Chondrocyte (in vitro differentiated cells): ENCODE measurements at places on chromosomes 1 and 21. TPM values are rescaled to one million over a fixed set of nuclear protein-coding genes. Genes with fewer than 3 reads are reported as not detected.
A peak's percentile ranks its signal among the peaks of the same experiment; 100 is the strongest.

Gene TEDDM1
- not detected in 3 replicates for total RNA-seq

Gene CA14
- total RNA-seq = not detected in 3 replicates

Gene TNFRSF8
- not detected in 3 replicates for total RNA-seq

Gene EPHA10
- total RNA-seq = 0.37 TPM in 1 of 3 replicates, not detected in the others

DNA sequence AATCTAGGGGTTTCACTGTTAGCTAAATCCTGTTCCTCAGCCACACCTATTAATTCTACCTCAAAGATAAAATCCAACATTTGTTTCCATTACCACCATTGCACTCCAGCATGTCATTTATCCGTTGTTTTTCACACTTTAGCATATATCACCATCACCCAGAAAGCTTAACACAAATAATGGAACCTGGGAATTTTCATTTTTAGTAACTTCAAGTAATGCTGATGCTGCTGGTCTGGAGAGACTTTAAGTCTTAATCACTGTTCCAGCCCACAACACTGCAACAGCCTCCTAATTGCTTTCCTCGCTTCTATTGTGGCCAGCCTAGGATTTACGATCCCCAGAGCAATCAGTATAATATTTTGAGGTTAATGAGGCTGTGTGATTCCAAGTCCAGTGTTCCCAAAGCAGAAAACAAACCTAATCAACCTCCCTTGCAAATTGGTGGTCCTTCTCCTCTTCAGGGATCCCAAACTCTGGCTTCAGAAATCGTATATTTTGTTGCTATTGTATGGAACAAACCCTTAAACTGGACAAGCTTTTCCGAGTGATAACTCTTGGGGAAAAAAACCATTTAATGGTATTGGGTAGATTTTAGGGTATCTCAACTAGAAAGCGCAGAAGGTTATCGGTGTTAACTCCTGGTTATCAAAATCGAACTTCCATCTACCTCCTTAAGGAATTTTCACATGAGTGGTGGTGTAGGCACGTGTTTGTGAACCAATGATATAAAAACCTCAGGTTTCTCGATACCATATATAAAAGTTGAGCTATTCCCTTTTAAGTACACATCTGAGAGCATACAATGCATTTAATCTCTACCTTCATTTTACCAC, 50.0 kb upstream of the BOLA1 start:
- H3K4me1 ChIP-seq = peaks cover 36% of the 10 kb centered on the region
- H3K27ac ChIP-seq = peak overlapping the region; percentile 87
- H3K27me3 ChIP-seq = no peaks in the 10 kb centered on the region
- H3K4me3 ChIP-seq = peak overlapping the region; percentile 77
- H3K36me3 ChIP-seq = no peaks in the 10 kb centered on the region

DNA sequence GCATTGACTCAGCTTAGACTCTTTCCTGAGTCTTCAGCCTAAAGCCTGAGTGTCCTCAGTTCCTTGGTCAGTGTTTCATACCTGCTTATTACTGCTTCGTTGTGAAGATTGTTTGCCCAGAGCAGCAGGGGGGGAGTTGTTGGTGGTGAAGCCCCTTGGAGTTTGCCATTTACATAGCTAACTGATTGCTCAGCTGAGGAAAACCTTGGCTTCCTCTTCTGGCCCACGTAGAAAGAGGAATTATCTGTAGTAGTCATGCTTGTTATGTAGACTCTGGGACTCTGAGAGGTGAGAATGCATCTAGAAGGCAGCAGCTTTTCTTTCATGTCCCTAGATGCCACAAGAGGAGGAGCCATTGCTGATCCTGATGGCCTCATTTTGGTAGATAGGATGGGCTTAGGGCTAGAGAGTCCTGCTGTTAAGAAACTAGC, 125.9 kb downstream of the MAST2 start:
- peak overlapping the region; percentile 66 for H3K27ac ChIP-seq
- H3K4me1 ChIP-seq = peaks cover 13% of the 10 kb centered on the region
- H3K36me3 ChIP-seq = no peaks in the 10 kb centered on the region
- no peak for DNase-seq
- no peaks in the 10 kb centered on the region for H3K27me3 ChIP-seq

DNA sequence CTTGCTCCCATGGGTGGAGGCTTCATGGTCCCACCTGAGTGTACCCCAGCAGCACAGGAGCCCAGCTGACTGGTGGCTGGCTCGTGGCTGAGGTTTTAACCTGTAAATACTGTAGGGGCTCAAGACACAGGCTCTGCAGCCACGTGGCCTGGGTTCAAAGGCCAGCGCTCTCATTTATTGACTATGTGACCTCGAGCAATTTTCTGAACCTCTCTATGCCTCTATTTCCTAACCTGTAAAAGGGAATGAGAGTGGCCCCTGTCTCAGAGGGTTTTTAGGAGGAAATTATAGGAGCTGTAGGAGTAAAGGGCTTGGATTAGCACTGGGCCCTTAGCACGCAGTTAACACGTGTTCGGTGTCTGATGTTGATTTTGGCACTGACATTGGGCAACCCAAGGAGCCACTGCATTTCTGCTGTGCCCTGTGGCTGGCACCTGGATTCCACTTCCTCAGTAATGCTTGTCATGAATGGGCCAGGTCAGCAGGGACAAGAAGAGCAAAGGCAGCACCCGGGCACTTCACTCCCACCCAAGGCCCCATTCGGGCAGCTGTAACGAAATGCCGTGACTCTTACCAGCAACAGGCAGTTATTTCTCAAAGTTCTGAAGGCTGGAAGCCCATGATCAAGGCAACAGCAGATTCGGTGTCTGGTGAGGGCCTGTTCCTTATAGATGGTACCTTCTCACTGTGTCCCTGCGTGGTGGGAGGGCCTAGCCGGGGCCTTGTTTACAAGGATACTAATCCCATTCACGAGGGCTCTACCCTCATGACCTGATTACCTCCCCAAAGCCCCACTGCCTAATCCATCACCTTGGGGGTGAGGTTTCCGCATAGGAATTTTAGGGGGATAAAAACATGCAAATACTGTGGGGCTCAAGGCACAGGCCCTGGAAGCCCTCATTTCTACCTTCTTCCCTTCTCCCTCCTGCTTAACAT, 25.2 kb downstream of the ARHGEF10L start:
- H3K36me3 ChIP-seq = no peaks in the 10 kb centered on the region
- no peak for DNase-seq

DNA sequence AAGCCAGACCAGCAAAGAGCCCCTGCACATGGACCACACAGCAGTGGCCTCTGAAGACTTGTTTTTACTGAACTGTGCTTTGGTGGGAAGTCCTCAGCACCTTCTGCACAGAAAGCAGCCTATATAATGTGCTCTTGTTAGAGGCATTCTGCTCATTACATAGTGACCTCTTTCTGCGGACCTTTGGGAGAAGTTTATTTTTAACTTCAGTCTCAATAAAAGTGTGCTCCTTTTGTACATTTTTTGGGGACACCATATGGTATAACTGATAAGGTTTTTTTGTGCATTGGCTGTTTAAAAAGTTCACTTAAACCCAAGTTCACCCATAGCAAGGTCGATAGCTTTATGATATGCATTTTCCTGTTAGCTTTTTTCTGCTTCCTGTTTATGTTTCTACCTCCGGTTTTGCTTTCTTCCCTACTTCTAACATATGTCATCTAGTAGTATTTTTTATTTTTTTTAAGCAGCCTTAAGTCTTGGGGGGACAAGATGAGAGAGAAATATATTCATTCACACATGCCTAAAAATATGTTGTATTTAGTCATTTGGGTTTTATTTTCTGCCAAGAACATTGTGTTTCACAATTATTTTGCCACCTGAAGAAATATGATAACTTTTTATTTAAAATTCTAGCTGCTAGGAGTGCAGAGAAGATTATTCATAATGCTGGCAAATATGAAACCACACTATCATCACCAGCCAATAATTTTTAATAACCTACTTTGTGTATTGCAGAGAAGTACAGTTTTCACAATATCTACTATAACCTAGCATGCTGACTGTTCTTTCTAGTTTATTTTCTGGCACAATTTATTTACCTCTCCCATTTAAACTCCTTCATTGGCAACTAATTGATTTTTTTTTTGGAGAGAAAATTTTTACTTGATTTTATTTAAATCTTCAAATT, 22.9 kb upstream of the SLC19A2 start:
- no peak for DNase-seq
- peaks cover 9% of the 10 kb centered on the region for H3K27me3 ChIP-seq
- no peaks in the 10 kb centered on the region for H3K36me3 ChIP-seq
- no peak overlapping the region for H3K27ac ChIP-seq
- no peaks in the 10 kb centered on the region for H3K4me1 ChIP-seq
- H3K4me3 ChIP-seq = no peak overlapping the region

DNA sequence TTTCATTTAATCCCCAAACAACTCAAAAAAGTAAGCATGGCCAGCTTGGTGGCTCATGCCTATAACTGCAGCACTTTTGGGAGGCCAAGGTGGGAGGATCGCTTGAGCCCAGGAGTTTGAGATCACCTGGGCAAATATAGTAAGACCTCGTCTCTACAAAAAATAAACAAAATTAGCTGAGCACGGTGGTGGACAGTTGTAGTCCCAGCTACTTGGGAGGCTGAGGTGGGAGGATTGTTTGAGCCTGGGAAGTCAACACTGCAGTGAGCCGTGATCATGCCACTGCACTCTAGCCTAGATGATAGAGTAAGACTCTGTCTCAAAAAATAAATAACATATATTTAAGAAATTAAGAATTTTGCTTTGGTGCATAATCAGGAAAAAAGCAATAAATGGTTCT, 6.1 kb upstream of the AKR1A1 start:
- no peak overlapping the region for H3K27ac ChIP-seq
- H3K4me1 ChIP-seq = no peaks in the 10 kb centered on the region
- no peaks in the 10 kb centered on the region for H3K36me3 ChIP-seq
- H3K4me3 ChIP-seq = no peak overlapping the region
- no peaks in the 10 kb centered on the region for H3K27me3 ChIP-seq
- no peak for DNase-seq

GRCh38 chr1:207831517-207832327, 79.2 kb downstream of the CD34 start:
- no peak overlapping the region for H3K27ac ChIP-seq
- peaks cover 5% of the 10 kb centered on the region for H3K4me1 ChIP-seq
- H3K36me3 ChIP-seq = no peaks in the 10 kb centered on the region
- H3K4me3 ChIP-seq = no peak overlapping the region

- H3K27me3 ChIP-seq = no peaks in the 10 kb centered on the region
- no peaks in the 10 kb centered on the region for H3K36me3 ChIP-seq
- no peak for DNase-seq
Measured at GRCh38 chr1:202553560-202554038, 156.7 kb downstream of the SYT2 start.

DNA sequence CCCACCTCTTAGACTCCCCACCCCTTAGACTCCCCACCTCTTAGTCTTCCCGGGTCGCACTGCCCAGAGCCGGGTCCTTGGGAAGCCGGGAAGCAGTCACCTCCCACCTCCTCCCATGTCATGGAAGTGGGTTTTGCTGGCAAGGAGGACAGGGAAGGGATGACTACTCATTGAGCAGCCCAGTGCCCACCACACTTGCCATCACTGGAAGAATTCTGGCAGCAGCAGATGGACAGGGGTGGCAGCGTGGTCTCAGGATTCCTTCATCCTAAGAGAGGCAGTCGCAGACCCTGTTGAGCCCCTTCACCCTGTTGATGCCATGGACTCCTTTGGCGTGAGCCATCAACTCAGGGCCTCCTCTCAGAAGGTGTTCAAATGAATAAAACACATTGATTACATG, 140.8 kb downstream of the PGBD5 start:
- DNase-seq = peak; percentile 53
- H3K36me3 ChIP-seq = peaks cover 10% of the 10 kb centered on the region
- no peaks in the 10 kb centered on the region for H3K4me1 ChIP-seq
- no peak overlapping the region for H3K27ac ChIP-seq
- H3K27me3 ChIP-seq = no peaks in the 10 kb centered on the region

GRCh38 chr1:94595658-94596057, 54.1 kb upstream of the F3 start:
- DNase-seq = no peak

DNA sequence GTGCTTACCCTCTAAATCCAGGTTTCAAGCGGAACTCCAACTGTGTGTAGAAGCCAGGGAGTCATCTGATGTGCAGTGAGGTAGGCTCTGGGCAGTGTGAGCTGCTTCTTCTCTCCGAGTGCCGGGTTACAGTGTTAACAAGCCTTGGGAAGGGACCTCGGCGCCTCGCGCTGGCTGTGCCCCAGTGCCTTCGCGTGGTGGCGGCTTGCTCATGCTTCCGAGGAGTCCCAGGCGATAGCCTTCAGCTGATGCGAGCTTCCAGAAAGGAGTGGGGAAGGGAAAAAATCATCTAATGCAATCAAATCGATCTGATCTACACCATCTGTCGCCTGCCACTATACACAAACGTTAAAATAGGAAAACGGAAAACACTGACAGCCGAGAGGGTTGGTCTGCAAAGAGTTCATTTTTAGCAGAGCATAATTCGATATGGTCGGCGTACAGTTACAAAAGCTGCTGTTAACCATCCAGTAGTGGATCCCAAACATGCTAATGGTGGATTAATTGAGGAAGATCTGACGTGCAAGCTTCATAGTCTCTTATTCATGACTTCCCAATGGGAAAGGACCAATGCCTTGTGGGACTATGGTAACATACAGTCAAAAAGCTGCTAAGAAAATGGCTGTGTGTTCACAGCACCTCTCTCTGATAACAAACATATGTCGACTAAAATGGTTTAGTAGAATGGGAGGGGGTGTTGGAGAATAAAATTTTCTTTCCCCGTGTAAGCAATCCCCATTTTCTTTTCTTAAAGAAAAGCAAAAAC, 128.7 kb upstream of the DPYD start:
- H3K4me3 ChIP-seq = peak overlapping the region; percentile 66
- H3K36me3 ChIP-seq = no peaks in the 10 kb centered on the region
- H3K4me1 ChIP-seq = peaks cover 48% of the 10 kb centered on the region
- peaks cover 14% of the 10 kb centered on the region for H3K27me3 ChIP-seq
- DNase-seq = no peak

- DNase-seq = no peak
- no peak overlapping the region for H3K27ac ChIP-seq
Measured at GRCh38 chr1:37028981-37029617, 5.2 kb downstream of the GRIK3 start.
